T-helper 1 cell (primary cell): ENCODE measurements at places on chromosomes 6 and 20.

DNA sequence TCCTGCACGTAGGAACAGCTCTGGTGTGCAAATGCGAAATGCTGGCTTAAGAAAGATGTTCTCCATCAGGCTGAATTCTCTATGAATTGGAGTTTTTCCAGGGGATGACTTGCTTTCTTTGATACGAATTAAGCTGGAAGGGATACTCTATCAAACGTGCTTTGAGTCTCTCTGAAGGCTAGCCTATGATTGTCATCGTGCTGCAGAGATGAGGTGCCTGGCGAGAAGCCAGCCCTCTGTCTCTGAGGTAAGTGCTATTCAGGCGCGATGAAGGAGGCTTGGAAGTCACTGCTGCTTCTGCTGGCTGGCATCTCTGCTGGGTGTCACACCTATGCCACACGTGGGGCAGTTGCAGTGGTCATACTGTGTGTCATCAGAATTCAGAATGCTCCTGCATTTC lies 223.7 kb downstream of the TAF4 start:
- no peak for DNase-seq

- DNase-seq, result no peak
These were observed 88.1 kb downstream of the GMPR start for GRCh38 chr6:16326531-16326930.

- no peak for DNase-seq
These were observed 2.3 kb upstream of the OOEP start for GRCh38 chr6:73371984-73372383.

DNA sequence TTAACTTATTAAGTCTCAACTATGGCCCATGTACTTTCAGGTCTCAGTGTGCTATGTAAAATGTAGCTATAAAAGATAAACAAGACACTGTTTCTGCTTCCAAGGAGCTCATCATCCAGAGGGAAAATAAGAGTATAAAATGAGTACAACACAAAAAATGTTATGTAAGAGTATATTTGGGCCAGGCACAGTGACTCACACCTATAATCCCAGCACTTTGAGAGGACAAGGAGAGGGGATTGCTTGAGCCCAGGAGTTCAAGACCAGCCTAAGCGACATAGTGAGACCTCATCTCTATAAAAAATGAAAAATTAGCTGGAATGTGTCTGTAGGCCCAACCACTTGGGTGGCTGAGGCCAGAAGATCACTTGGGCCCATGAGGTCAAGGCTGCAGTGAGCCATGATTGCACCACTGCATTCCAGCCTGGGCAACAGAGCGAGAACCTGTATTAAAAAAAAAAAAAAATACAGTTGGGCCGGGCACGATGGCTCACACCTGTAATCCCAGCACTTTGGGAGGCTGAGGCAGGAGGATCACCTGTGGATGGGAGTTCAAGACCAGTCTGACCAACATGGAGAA lies 124.0 kb downstream of the EDN1 start:
- no peak for DNase-seq

DNA sequence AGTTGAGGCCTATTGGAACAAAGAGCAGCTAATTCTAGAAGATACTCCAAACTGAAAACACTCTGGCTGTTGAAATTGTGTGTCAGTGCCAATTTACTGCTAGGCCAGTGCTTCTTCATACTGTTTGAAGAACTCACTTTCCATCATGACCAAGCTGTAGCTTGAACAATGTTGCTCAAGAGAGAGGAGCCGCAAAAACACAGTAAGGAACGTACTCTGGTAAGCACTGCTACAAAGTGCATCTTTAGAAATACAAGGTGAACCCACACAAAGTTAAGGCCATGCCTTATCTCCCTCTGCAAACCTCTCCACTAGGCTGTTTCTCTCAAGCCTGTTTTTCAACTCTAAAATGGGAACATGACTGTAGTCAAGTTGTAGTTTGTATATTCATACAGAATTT lies 74.5 kb upstream of the TULP1 start:
- no peak for DNase-seq

GRCh38 chr6:2763876-2764540 lies 1.2 kb upstream of the WRNIP1 start:
- no peak for DNase-seq

- DNase-seq, result no peak
These were observed 355.4 kb downstream of the CDC5L start for GRCh38 chr6:44742828-44743372.

DNA sequence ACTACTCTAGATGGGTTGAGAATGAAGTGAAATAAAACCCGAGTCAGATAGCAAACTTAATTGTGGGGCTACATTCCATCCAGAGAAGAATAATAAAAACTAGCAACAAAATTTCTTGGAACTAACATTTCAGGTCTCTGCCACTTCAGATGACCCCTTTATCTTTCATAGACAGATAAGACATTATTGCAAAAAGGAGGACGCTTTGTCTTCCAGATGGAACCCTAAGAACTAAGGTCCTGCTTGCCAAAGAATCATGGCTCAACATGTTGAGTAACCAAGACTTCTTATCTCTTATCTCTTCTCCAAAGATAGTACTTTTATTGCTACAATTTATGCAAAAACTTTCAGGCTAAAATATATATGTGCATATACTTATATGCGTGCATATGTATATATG lies 221.1 kb upstream of the PREP start:
- DNase-seq, result no peak

GRCh38 chr6:144528743-144529425 lies 243.7 kb downstream of the UTRN start:
- DNase-seq, result no peak

- DNase-seq, result no peak
These were observed 9.7 kb downstream of the COL12A1 start for GRCh38 chr6:75196081-75196687.

- no peak for DNase-seq
These were observed 231.8 kb downstream of the SAMD5 start for GRCh38 chr6:147740326-147740725.

DNA sequence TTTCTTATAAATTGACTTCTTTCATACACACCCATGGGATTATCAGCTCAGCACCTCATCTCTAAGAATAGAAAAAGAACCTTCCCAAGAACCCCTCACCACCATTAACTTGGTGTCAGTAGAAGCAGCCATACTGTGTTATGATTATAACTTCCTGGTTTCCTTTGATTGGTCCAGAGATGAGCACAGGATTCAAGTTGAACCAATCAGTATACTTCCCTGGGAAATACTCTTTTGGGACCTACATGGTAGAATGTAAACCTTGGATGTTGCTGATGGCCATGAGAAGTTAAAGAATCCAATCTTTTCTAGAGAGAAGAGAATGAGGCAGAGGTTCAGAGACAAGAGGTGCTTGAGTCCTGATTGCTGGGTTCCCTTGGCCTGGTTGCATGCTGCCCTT lies 190.8 kb downstream of the BMP7 start:
- DNase-seq, result no peak

- DNase-seq, result no peak
These were observed 9.4 kb upstream of the NCOA7 start for GRCh38 chr6:125781314-125781868.

- DNase-seq, result no peak
These were observed 44.1 kb upstream of the SLC22A1 start for GRCh38 chr6:160077526-160077925.

DNA sequence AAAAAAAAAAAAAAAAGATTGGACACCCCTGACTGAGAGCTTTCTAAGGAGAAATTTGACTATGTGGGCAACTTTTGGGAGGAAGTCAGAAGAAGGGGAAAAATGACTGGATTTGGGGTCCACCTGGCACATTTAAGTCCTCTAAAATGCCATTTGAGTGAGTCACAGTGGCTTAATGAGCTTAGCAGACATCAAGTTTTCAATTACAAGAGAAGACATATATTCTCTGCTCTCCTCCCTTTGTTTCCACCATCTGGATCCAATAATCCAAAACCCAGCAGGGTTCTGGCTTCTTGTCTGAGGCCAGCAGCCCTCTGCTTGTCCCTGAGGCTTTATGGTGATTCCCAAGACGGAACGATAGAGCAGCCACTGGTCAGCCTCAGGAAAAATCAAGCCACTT lies 6.9 kb downstream of the PI3 start:
- no peak for DNase-seq

- no peak for DNase-seq
These were observed 44.3 kb downstream of the TRDN start for GRCh38 chr6:123592426-123592825.

DNA sequence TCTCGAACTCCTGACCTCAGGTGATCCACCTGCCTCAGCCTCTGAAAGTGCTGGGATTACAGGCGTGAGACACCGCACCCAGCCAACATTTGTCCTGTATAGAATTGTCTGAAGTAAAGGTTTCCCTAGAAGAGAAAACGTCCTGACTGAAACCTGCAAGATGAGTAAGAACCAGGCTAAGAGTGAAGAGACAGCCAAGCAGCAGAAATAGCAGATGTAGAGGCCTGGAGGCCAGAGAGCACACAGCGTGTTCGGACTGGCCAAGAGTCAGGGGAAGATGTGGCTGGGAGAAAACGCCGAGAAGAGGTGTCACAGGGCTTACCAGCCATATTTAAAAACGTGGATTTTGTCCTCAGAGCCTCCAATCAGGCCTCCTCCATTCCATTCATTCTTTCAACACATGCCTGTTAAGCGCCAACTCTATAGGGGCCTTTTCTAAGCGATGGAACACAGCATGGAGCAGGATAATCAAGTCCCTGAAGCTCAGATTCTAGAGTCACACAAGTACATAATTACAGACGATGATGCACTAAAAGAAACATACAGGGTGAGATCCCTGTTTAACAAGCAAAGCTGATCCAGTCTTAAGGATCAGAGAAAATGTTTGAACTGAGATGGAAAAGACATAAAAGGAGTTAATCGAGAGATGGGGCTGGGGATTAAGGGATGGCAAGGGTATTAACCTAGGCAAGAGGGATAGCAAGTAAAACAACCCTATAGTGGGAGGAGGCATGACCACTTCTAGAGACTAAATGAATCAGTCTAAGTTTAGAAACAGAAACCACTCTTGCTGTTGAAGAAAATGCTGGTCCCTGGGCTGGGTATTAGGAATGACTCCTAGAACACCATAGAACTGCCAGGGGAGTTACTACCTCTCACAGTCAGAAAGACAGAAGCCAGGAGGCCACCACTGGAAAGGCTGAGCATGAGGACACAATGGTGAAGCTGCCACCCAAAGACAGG lies 4.8 kb downstream of the ZCCHC3 start:
- DNase-seq, result no peak

DNA sequence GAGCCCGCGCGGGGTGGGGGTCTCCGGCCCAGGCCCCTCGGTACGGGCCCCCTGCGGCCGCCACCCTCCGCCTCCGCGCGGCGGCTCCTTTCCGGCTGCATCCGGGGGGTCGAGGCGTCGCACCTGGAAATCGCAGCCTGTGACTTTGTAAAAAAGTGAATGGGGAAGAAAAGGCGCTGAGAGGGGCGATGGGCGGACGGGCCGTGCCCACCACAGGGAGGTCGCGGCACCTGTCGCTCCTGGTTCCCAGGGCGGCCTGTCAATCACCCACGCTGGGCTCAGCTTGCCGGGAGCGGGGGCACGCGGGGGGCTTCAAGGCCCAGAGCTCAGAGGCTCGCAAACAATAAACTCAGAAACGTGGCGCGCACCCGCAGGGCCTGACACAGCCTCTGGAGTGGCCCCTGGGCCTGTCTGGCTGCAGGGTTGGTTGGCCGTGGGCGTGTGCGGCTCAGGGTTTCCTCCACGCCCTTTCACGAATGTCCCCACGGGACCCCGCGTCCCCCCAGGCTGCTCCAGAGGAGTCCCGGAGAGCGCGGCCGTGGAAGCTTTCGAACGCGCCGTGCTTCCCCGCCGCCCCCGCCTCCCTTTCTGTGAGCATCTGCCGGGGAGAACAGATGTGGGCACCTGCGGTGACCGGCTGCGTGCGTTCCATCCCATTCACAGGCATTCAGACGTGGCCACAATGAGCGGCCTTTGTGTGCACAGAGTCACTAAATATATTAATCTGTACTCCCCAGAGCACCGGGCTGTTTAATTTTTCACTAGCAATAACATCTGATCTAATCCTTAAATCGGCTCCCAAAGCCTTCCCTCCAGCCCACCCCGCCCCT lies 6.1 kb upstream of the DLL1 start:
- no peak for DNase-seq

- DNase-seq, result no peak
These were observed 11.8 kb downstream of the DCBLD1 start for GRCh38 chr6:117494283-117494682.

DNA sequence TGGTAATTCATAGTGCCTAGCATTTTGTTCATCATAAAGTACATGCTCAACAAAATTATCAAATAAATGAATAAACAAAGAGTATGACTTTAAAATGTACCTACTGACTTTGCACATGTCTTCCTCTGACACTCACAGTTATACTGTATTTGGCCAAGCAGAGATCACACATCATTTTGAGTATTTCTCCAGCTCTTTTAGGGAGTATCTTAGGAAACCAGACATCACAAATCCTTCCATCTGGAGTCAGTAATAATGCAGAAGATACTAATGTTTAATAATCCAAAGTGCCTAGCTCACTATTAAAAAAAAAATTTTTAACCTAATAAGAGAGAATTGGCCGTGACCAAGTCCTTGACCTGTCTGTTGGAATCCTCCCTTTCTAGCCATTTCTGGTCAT lies 154.6 kb downstream of the ZNF217 start:
- no peak for DNase-seq

DNA sequence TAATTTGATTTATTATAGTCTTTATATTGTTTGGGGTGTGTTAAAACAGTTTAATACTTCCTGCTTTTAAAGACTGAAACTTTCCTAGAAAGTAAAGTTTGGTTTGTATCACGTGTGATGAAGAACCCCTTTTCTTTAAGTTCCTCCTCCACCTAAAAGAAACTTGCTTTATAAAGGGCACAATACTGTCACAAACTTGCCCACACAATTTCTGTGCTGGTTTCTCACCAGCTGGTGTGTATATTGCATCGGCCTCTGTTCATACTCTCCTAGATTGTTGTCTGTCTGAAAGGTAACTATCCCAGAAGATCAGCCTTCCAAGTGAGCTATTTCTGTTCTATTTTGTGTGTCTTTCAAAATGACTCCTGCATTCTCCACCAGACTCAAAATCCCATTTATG lies 46.9 kb downstream of the ANKRD6 start:
- no peak for DNase-seq

- DNase-seq, result no peak
These were observed at the start of gene LAMA2 for GRCh38 chr6:128882991-128883611. LAMA2 (plus strand) TSS chr6:128883138; CDS start chr6:128883246, 108 bp downstream.

GRCh38 chr6:133610227-133610840 lies 278.6 kb upstream of the TCF21 start:
- DNase-seq, result no peak
